ENCODE measurements at places on chromosomes 7 and 10.

DNA sequence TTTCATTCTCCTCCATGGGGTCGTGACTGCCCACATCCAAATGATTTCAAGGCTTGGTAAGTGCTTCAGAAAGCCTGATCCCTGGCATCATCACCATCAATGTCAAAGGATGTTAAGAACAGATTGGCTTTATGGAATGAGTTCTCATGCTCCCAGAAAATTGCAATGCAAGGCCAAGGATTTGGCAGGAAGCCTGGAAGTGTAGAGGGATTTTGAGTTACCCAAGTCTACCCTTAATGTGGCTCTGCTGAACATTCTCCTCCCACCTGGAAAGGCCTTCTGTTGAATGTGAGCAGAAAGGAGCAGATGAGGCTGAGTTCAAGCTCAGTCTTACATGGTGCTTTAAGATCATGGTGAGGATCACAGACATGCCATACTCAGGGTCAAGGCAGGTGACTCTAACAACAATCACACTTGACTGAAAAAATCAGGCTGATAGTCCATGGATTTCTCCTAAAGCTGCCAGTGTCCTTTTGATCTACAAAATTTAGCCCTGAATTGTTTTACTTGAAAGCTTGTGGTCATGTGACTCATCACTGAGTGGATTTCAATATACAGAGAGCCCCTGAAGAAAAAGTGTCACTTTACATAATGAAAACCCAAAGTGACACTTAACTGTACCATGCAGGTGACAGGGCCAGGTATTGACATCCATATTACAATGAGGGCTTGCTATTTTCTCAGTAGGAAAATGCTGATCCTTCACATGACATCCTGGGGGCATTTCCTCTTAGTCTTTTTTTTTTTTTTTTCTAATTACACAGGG, 111.1 kb upstream of the PDLIM1 start:
- no peak for DNase-seq

DNA sequence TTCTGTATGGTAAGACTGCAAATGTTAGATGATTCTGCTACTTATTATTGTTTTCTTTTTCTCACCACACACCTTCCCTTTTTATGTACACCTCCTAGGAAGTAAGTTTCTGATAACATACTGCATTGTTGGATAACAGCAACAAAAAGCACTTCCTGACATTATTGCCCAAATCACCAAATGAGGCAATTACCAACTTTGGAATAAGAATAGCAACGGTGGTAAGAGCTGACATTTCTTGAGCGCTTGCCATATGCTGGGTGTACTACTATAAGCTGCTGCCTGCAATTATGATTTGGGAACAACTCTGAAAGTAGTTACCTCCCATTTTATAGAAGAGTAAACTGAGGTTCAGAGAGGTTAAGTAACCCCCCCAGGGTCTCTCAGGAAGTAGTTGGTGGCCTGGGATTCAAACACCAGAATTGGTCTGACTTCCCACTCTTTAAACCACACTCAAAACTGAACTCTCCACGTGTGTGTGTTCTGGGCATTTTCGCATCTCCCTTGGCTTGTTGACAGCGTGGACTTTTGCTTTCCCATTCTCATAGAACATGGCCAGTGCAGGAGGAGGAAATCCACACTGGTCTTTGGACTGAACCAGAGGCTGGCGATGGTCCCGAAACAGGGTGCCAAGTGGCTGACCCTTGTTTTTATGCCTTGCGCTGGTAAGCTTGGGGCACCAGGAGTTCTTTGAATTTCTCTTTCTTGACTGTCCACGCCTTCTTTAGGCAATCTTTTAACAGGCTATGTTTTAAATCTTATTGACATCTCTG, 71.4 kb downstream of the TCF7L2 start:
- no peak for DNase-seq

DNA sequence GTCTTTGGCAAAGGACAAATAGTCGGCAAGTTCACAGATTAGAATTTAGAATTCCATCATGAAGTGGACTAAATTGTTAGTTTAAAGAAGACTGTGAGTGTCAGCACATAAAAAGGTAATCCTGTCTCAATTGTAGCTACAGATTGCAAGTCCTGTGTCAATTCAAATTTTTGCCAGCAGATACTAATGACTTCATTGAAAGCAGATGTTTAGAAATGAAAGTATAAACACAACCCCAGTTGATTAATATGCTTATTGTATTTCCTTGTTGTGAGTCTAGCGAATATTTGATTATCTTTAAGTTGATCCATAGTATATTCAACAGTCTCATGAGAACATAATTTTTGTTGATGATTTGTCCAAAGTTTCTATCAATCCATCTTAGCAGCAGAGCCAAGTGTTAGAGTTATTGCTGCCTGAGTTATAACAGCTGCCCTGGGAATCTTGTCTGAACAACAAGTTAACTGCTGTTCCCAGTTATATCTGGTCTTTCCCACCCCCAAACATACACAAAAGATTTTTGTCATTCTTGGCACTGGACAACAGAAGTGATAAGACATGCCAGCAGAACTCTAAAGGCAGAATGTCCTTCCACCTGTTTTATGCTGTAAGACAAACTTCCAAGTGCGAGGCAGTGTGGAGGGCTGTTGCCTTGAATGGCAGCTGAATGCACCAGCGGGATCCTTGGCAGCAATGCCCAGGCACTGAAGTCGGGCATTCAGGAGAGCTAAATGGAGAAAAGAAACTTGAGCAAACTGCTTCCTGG, 21.3 kb upstream of the HERPUD2 start:
- DNase-seq, result peak; percentile 69

- no peak for DNase-seq
Observed at GRCh38 chr10:48695636-48696534, 11.2 kb downstream of the WDFY4 start.

All from lung (tissue), 17 donors.